ENCODE measurements at places on chromosomes 3 and 15.

DNA sequence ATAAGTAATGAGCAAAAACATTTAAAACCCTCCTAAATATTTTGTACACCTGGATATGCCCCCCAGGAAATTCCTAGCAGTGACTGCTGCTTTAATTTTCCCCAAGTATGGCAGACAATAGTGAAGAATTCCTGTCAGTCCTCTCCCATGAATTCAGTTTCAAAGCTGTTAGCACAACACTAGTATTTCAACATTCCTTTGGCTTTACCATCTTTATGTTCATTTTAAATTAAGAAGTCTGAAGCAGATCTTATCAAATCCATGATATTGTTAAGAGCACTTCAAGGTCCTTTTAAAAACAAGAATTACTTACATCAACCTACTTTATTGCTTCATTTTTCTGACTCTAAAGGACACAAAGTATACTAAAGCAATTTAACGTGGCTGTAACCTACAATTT lies 28.8 kb upstream of the CDIN1 start:
- no peak for DNase-seq

DNA sequence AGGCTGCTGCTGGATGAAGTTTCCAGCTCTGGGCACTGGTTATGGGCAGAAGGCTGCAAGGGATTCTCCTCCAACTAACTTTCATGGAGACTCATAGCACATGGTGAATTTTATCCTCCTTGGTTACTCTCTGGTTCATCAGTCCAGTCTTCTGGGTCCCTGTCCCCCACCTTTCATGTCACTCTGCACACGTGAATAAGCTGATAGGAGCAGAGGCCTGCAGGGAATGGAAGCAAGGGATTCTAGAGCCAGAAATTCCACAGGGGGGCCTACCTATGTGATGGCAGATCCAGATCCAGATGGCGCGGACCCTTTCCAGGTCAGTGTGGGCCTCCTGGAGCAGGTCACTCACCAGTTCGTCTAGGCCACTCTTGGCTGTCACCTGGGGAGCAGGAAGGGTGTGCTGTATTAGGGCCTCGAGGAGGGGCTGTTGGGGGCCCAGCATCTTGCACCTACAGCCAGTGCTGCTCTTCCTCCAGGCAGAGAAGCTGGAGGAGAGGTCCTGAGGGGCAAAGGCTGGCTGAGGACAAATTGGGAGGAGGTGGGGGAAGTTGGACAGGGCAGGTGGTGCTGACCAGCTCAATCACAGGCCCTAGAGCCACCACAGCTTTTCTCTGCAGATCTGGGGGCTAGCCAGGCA lies 30.2 kb downstream of the KY start:
- DNase-seq: no peak

- peak; percentile 48 for DNase-seq
These were observed 7.3 kb downstream of the ILDR1 start for GRCh38 chr3:122014741-122015140.

DNA sequence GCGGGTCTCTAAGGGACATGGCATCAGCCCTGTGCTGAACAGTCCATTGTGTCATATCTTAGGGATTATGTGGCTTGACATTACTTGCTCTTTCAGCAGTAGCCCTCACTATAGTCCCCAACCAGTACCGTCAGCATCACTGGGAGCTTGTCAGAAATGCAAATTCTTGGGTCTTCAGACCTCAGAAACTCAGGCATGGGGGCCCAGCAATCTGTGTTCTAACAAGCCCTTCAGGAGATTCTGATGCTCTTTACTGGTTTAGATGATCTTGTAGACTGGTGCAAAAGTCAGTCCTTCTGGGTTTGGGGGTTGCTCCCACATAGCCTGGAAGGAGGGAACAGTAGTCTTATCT lies 39.0 kb upstream of the TRAK1 start:
- DNase-seq: no peak

GRCh38 chr15:66839506-66840112 lies 137.6 kb downstream of the SMAD6 start:
- DNase-seq: no peak

DNA sequence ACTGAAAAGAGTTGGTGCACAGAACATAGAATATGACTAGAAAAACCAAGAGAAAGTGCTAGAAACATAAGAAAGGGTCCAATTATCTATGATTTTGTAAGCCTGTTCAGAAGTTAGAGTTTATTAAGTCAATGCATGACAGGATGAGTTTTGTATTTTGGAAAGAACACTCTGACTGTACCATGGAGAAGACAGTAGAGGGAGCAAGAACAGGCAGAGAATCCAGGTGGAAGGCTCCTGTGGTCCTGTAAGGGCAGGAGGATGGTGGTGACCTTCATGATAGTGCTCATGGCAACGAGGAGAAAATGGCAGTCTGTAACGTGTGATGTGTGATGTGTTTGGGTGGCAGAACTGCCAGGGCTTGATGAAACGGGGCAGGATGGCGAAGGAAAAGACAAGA lies 249.1 kb downstream of the CTNNB1 start:
- DNase-seq: no peak

DNA sequence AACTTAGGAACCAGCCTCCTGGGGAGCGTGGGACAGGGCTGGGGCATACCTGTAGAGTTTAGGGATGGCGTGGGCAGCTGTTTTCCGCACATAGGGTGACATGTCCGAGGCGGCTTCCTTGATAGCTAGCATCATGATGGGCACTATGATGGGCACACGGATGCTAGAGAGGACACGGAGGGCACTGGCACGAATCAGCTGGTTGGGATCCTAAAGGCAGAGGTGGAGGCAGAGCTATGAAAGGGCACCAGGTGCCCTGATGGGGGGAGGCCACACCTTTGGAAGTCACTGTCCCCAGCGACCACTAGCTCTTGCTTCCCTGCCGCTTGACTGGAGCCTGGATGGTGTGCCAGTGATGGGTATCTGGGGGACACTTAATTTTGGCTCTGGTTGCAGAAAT lies 28.3 kb downstream of the AP3B2 start:
- no peak for DNase-seq

- DNase-seq: no peak
These were observed 13.6 kb upstream of the ONECUT1 start for GRCh38 chr15:52803467-52804306.

GRCh38 chr15:75570126-75570845 lies 8.8 kb downstream of the PTPN9 start:
- no peak for DNase-seq

DNA sequence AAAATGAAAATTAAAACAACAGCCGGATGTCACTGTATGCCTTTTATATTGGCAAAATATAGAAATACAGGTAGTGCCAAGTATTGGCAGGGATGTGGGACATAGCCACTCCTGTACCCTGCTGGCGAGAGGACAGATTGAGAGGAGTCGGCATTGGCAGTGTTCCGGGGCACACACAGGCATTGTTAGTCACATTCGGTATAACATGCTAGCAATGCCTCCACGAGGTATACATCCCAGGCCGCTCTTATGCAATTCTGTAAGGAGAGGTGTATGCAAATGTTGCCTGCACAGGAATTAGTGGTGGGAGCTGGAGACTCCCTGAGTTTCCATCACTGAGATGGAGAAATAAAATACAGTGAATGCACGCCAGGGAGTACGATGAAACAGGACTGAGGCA lies 99.4 kb upstream of the DLG1 start:
- no peak for DNase-seq

- DNase-seq: no peak
These were observed 17.1 kb downstream of the CCDC13 start for GRCh38 chr3:42755681-42756578.

DNA sequence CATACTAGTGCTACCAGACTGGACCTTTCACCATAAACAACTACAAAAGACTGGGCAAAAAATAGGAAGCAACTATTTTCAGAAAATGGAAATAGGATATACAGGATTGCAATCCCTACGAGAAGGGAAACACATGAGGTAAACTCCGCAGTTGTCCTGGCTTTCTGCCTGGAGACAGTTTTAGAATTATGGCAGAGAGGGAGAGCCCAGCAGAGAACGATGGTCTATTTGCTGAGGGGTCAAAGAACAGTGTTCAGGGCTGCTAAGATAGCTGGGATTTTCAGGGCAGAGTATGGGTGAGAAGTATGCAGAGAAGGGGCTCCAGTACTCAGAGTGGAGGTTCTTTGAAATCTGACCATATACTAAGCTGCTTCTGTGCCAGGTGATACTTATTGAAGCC lies 163.4 kb downstream of the CHDH start:
- DNase-seq: no peak

- DNase-seq: no peak
These were observed 2.1 kb downstream of the TNK2 start for GRCh38 chr3:195905970-195906864.

DNA sequence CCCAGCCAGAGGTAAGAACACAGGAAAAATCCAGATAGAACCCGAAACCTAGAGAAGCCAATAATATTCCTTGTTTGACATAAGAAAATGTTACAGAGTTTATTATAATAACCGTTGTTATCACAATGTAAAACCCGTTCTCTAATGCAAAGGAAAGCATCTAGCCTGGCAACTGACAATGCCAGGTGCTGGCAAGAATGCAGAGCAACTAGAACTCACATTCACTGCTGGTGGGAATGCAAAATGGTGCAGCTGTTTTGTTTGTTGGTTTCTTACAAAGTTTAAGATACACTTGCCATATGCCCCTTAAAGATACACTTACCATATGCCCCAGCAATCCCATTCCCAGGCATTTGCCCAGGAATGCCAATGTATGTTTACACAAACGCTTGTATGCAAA lies 23.4 kb downstream of the VPS39 start:
- no peak for DNase-seq

GRCh38 chr3:145124900-145125678 lies 1035.9 kb downstream of the PLOD2 start:
- no peak for DNase-seq

DNA sequence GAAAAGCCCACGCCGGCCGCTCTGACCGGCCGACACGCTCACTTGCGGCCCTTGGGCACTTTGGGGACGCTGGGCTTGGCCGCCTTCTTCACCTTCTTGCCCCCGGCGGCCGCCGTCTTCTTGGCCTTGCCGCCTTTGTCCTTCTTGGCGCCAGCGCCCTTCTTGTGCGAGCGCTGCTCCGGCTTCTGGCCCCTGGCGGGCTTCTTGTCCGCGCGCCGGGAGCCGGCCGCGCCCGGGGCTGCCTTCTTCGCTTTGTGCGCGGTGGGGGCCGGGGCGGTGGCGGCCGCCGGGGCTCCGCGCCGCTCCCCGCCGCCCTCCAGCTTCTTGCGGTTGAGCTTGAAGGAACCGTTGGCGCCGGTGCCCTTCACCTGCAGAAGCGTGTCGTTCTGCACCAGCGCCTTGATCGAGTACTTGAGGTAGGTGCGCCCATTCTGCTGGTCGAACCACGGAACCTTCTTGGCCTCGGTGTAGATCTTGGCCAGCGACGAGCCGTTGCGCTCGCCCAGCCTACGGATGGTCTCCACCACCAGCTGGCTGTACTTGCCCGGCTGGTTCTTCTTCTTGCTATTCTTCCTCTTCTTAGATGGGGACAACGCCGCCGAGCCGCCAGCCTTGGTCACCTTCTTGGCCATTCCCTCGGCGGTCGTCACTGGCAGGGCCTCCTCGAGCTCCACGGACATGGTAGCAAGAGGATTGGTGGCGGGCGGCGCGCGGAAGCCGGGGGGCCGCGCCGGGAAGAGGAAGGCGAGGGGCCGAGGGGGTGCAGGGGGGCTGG lies 36.7 kb downstream of the HMCES start:
- DNase-seq: no peak

DNA sequence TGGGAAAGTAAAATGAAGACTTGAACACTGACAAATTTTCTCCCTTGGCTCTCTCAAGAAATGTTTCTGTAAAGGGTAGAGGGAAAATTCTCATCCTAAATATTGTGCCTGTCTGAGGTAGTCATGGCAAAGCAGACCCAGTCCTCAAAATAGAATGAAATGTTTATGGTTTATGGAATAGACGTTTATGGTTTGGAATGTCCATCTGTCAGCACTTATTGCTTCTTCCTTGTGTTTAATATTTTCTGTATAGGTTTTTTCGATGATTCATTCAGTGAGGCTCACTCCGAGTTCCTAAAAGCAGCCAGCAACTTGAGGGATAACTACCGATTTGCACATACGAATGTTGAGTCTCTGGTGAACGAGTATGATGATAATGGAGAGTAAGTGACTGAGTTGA lies 13.9 kb downstream of the ELL3 start:
- no peak for DNase-seq

DNA sequence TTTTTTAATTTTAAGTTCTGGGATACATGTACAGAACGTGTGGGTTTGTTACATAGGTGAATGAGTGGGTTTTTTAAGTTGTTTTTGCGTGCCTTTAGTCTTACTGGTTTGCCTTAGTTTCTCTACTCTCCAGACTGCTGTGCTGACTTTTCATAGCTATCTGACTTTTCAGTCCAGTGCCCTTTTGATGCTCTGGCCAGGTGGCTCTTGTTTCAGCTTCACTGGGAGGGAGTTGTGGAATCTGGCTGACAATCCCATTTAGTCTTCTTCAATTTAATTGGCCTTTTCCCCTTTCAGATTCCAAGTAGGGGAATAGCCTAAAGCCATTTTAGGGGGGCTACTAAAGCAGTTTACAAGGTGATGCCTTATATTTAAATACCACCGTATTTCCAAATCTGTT lies 30.1 kb downstream of the FNDC3B start:
- DNase-seq: no peak

DNA sequence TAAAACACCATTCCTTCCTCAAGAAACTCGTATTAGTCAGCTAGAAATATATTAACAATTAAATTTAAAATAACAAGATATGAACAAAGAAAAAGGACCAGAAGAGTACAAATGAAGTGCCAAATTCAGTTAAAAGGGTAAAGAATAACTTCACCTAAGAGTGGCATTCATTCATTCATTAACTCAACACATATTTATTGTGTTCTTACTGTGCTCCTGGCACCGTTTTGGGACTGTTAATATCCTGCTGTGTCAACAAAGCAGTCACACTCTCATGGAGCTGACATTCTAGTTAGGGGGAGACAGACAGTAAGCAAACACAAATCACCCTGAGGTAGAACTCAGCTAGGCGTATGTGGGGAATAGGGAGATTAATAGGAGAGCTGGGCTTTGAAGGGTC lies 123.6 kb upstream of the DPPA4 start:
- no peak for DNase-seq

DNA sequence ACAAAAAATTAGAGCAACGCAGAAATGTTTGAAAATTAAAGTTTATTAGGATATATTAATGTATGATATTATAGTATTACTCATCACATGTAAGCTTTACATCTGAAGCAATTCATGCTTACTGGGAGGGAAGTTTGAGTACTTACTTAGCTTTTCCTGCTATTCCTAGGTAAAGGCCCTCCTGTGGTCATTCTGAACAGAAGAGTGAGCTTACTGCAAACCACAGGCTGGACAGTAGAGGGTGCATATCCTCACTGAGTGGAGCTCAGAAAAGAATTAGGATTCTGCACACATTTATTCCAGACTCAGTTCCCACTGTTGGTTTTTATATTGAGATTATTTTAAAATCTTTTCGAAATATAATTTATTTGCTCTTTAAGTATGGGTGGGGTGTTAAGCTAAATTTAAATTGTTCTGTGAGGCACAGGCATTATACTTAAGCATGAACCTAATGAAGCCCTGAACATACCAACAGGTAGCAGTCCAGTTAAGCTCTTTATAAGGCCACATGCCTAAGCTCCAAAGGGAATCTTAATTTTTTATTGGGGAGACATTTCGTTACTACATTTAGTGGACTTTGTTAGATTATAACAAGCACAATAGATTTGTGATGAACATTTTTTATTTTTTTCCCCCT lies 10.2 kb downstream of the MRPS22 start:
- DNase-seq: no peak
